ENCODE measurements at places on chromosomes 6 and 20.

- no peak for DNase-seq
These were observed 3.4 kb upstream of the FAM110A start for GRCh38 chr20:830011-830521.

- DNase-seq = no peak
These were observed 77.4 kb downstream of the CD83 start for GRCh38 chr6:14194976-14195375.

GRCh38 chr6:55679503-55679902, 100.5 kb upstream of the HMGCLL1 start:
- DNase-seq = no peak

DNA sequence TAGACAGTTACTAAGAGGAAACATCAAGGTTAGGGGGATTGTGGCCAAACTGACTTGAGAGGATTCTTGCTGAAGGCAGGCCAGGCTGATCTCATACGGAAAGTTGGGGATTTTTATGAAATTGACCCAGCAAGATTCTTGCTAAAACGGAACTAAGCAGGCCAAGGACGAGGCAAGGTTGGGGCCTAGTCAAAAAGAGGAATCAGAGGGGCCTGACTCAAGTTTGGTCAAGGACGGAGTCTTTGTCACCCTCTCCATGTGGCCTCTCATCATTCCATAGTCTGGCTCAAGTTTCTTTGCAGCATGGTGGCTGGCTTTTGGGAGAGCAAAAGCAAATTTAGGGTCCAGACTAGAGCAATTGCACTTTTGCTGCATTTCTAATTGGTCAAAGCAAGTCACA, 7.9 kb upstream of the HECA start:
- DNase-seq = no peak

DNA sequence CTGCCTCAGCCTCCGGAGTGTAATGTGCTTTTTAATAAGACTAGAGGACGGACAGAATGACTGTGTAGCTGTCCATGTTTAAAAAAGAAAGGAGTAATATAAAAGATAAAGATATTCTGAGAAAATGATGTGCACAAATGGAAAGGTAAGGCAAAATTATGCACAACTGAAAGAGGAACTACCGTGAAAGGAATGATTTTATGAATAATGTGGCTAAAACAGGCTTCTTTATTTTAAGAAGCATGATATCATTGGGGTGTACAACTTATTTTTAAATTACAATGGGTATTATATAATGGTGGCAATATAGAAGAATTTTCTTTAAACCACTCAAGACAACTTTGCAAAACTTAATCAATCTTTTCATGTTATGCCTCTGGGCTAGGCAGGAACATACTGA, 78.1 kb downstream of the FIG4 start:
- no peak for DNase-seq

DNA sequence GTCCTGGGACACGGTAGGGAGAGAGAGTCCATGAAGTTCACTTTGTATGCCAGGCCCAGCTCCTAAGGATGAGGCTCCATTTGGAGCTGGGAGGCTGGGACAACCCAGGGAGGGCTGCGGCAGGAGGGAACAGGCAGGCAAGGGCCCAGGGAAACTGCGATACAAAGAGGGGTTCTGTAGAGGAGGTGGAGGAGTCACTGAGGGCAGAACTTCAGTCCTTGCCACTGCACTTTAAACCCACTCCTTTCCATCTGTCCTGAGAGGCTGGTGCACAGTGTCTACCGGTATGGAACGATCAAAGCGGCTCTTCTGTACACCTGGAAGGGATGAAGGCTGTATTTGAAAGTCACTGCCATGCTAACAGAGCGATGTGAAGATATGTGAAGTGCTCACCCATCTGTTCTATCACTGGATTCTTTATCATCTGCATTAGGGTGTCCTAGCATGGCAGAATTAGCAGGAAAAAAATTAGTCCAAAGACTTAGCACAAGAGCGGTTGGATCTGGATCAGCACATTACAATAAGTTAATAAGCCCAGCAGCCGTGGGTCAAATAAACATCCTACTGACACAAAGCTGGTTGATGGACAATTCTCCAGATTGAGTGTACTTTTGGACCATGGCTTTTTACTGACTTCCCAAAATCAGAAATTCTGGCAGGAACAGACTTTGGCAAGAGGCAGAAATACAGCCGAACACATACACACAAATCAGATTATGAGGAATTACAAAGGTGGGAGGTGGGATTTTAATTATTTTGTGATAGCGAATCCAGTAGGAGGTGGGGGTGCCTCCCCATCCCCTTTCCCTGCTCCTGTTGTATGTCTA, 20.9 kb upstream of the ZFAND3 start:
- DNase-seq = no peak

DNA sequence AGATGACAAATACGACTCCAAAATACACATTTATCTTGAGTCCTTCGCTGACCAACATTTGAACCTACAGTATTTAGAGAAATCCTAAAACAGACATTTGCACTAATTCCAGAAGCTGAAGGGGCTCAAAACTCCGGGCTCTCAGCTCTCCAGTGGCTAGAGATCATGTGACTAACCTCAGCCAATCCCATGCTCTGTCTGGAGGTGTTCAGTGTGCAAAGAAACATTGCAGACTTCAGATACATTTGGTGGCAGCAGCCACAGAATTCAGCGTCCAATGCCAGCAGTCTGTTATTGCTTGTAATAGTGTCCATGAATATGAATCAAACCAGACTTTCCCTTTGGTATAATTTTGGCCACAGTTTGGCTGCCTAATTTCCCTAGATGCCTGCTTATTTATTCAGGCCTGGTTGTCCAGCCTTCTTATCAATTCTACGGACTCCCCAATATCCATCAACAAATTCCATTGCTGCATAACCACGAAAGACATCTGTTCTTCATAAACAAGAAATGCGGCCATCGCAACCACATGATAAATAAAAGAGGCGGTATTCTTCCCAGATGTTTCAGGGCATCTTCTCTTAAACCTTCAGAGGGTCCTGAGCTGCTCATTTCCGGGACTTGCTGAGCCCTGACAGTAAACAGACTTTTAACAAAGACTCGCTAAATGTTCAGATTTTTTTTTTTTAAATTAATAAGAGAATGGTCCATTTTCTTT, 14.5 kb upstream of the CYP24A1 start:
- DNase-seq = no peak

GRCh38 chr6:90098627-90099026, 198.0 kb downstream of the BACH2 start:
- no peak for DNase-seq

- DNase-seq = no peak
These were observed 71.7 kb downstream of the B4GALT5 start for GRCh38 chr20:49641683-49642656.

- DNase-seq = no peak
These were observed 218.7 kb downstream of the TRDN start for GRCh38 chr6:123418071-123418470.

DNA sequence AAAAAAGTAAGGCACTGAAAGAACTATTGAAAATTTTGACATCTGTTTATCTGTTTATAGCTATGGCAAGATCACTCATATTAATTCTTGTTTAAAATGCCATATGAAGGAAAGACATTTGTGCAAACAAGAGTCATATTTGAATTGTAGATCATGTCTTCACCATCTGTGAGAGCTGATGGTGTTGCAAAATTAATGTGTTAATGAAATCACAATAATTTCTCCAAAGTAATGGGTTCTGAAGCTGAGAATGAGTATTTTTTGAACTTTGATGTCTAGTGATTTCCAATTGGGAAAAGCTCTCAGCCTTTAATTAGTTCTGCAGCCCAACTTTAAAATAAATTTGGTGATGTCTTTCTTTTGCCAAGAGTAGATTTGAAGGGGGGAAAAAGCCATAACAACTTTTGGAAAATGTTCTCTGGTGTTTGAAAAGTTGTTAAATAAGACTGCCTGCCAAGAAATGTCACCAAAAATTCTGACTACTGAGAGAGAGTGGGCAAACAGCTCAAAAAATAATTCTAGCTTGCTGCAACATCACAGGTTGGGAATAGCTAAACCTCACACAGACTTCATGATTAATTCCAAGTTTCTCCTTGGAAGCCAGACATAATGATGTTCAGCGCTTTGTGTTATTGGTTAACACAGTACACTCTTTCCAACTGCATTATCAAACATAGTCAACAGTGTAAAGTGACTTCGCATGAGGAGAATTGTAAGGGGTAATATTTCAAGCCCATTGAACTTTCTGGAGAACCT, 142.6 kb downstream of the SOBP start:
- no peak for DNase-seq

DNA sequence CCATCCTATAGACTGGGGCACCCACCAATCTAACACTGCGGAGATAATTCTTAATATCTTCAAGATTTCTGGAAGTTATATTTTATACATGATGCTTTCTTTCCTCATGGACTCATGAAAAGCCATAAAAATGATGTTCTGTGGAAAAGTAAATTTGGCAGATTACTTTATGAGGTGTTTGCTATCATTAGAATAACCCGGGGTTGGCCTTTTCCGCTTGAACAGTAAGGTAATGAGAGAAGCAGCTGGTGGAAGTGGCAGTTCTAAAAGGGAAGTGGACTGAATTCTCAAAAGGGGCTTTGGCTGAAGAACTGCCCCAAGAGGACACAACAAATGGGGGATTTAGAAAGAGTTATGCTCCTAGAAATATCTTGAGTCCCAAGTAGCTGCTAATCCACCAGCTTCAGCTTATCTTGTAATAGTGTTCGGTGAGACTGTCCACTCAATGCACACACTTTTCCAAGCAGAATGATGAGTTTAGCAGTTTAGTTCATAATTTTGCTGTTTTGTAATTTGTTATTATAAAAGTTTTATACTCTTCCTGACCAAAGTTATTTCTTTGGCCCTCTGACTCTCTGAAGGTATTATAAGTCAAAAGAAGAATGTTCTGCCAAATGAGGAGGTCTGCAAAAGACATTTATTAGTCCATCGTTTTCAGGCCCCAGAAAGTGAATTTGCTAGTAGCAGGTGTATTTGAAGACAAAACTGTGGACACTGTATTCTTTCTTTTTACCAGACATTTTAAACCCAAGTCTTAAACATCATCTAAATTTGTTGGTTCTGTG, 2.9 kb downstream of the ISM1 start:
- no peak for DNase-seq

GRCh38 chr20:694496-694895, 18.9 kb upstream of the SCRT2 start:
- DNase-seq = no peak

DNA sequence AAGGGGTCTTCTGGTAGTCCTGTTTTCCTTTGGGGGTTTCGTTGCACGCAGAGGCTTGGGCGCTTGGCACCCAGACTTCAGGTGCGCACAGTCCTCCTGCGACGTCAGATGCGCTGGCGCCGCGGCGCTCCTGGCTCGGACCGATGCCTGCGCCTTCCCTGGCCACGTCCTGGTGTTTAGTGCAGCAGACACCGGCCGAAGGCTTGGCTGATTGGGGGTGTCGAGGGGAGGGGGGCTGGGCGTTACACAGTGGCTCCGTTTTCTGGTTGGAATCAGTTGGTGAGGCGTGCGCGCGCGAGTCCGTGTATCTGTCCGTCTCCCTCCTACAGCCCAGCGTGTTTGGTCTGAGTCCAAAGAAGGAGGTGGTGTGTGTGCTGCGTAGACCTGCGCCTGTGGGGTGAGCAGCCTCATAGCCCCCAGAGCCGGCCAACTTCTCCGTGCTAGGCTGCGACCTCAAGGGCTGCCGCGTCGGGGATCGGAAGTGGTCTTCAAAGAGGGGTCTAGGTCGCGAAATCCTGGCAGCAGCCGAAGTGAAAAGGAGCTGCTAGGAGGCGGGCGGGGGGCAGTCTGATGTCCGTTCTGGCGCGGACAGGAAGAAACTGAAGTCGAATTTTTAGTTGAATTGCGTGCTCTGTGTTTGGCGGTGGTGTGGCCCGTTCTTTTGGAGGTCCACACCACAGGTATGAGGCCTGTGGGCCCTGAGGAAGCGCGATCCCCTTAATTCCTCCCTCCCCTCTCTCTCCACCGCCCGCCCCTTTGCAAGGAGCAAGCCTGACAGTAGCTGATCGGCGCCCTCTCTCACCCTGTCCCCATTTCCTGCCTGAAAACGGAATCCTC, 1.5 kb downstream of the SYNDIG1 start:
- DNase-seq = no peak

GRCh38 chr20:53149890-53150205, 177.7 kb downstream of the TSHZ2 start:
- DNase-seq = no peak

DNA sequence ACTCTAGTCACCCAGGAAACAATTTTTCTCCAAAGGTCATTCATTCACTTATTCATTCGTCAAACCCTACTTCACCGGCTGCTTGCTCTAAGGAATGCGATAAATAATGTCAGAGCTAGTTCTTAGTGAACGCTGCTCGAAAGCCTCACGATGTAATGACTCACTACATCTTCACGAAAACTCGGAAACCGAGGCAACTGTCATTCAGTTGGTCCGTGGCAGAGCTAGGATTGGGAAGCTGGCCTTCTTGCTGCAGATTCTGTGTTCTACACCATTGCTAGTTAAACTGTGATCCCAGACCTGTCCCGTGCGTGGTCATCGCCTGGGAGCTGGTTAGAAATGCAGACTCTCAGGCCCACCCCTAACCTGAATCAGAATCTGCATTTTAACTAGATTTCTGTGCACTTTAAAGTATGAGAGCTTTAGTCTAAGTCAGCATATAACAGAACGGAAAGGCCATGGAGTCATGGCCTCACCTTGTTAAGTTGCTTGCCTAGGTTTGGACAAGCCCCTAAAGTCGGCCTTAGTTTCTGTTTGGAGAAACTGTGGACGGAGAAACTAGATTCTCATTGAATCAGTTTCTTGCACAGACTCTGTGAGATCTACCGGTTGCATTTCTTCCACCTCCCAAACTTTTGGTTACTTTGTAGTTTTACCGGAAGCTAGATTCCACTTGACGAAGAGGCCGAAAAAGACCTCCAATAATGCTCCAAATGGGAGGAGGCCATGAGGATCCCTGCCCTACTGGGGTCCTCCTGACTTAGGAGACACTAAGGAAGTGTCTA, 651 bp upstream of the CCND3 start:
- DNase-seq = no peak

- DNase-seq = no peak
These were observed 219.9 kb upstream of the GMDS start for GRCh38 chr6:2465336-2465735.

DNA sequence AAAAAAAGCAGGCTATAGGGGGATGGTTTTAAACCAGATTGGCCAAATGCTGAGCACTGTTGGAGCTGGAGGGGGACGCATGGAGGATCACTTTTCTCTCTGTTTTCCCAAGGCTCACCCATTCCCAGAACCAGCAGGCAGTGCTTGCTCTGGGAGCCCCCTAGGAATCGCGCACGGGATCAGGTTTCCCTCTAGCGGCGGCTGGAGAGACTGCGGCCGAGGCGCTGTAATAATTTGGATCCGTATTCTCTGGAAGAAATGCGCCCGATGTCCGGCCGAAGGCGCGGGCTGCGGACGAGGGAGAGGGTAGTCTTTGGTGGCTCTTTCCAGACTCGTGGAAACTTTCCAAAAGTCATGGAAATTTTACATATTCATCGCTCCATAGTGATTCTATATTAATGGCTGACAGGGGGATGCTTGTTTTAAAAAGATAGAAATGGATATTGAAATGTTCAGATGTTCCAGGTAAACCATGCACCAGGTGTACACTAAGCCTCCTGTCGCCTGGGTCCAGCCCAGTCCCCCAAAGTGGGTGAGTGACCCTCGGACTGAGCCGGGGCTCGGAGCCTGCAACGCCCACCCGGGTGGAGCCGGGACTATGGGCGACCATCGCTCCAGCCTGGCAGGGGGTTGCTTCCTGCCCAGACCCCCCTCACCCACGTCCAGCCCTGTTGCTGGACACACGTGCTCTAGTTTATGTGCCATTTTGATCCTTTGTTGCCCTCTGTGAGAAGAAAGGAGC, 78.7 kb upstream of the PHACTR3 start:
- no peak for DNase-seq

Measured in activated naive CD4-positive, alpha-beta T cell treated with anti-CD3 and anti-CD28 coated beads, Interleukin-2, amount 50 U/mL, for 72 hours (primary cell).